ENCODE measurements at places on chromosomes 12 and 14.

DNA sequence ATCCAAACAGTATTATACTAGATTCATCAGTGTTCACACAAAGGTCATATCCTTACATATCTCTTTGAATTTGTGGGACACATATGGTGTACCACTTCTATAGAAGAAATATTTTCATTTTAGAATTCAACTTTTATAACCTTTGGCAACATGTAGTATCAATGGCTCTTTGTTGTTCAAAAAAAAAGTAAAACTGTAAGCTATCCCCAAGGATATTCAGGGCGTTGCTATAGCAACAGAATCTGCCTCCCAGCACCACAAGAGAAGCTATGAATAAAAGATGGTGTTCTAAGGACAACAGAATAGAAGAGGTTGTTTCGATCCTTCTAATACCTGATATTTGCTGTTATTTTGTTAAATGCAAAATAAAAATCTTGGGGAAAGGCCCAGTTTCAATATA lies 139.3 kb downstream of the BRMS1L start:
- DNase-seq: no peak

DNA sequence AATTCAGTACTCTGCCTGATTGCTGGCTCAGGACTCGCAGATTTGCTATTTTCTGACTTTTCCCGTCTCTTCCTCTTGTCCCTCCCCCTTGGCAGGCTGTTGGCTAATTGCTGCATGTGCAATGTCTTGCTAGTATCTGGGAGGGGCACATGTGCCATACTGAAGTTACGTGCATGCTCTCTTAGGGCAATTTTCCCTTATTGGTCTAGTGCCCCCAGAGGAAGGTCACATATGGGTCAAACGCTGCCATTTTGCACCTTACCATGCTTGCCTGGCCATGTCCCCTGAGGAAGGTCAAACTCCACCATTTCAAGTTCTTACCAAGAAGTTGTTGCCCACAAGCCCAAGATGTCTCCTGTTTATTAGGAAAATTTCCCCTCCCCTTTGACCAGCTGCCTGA lies 13.9 kb upstream of the ERC1 start:
- no peak for DNase-seq

GRCh38 chr12:32217354-32218310 lies 111.0 kb downstream of the BICD1 start:
- no peak for DNase-seq

GRCh38 chr14:32104803-32105202 lies 27.7 kb downstream of the ARHGAP5 start:
- DNase-seq: no peak

DNA sequence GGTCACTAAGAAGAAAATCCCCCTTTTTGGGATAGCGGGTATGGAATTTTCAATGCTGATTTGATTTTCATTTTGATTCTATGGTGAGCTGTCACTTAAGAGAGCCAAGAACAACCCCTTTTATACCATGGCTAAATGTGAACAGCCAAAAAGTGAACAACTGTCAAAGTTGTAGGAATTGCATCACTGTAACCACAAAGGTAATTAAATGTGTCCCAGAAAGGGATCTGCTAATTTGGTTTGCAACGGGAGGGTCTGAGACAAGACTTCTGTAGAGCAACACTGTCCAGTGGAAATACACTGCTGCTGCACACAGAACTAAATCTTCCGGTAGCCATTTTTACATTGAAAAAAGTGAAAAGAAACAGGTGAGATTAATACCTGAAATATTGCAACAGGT lies 14.6 kb downstream of the CHST11 start:
- no peak for DNase-seq

GRCh38 chr12:126210026-126210425 lies 1144.8 kb downstream of the AACS start:
- no peak for DNase-seq

DNA sequence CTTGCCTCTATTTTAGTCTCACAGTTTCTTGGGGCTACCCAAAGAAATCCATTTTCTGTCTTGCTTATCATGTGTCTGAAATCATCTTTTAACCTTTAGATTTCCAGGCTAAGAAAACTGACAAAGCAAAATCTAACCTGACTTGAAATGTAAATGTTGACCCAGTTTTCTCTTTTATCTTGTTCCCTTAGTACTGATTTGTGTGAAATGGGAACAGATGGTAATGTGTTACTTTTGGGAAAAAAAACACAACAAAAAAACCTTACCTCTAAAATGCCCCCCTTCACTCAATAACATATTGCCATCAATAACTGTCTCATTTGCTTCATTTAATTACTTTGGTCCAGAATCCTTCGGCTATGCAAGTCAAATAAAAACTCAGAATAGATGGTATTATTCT lies 383.2 kb upstream of the DCN start:
- DNase-seq: no peak

GRCh38 chr14:54475187-54475899 lies 13.4 kb downstream of the GMFB start:
- no peak for DNase-seq

GRCh38 chr14:61562321-61563161 lies 132.8 kb upstream of the HIF1A start:
- no peak for DNase-seq

- DNase-seq: no peak
Observed at GRCh38 chr14:89428173-89428523, 11.1 kb upstream of the FOXN3 start.

GRCh38 chr12:26264215-26264838 lies 69.0 kb downstream of the SSPN start:
- DNase-seq: no peak

DNA sequence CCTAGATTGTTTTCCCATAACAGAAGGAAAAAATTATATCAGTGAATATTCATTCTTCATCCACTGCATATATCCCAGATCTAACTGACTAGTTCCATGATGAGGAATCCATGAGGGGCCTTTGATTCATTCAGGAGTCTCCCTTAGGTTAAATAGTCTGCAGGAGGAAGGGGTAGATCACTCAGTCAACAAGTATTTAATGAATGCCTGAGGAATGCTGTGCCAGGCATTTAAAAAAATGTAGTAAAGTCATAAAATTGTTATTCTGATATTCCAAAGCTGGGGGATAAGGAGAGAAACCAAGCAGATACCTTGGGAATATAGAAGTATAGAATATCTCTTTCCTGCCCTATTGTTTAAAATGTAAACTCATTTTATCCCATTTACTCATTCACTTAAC lies 216.2 kb upstream of the CAND1 start:
- no peak for DNase-seq

DNA sequence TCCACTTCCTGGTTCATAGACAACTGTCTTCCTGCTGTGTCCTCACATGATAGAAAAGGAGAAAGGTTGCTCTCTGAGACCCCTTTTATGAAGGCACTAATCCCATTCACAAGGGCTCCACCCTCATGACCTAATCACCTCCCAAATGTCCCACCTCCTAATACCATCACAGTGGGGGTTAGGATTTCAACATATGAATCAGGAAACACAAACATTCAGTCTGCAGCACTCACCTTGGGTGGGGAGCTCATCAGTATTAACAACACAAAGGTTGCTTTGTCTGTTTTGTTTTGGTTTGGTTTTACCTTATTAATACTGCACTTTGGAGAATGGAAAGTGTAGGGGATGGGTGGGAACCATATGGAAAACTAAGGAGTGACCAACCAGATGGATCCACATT lies 10.5 kb upstream of the SMCO2 start:
- no peak for DNase-seq

- DNase-seq: no peak
Observed at GRCh38 chr14:97420211-97420610, 623.0 kb downstream of the VRK1 start.

DNA sequence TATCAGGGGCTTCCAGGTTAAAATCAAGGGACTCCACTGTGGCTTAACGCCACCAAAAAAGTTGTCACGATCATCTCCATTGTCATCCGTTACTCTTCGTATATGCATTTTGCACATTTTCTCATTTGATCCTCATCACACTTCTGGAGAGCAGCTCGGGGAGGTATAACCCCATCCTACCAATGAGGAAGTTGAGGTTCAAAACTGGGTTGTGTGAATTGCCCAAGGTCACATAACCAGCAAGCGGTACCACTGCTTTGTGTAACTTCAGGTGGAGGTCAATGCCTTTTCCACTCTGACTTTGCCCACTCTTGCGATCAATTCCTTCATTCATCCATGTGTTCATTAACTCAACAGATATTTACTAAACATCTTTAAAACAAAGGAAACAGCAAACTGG lies 71.1 kb upstream of the CCND2 start:
- DNase-seq: no peak

DNA sequence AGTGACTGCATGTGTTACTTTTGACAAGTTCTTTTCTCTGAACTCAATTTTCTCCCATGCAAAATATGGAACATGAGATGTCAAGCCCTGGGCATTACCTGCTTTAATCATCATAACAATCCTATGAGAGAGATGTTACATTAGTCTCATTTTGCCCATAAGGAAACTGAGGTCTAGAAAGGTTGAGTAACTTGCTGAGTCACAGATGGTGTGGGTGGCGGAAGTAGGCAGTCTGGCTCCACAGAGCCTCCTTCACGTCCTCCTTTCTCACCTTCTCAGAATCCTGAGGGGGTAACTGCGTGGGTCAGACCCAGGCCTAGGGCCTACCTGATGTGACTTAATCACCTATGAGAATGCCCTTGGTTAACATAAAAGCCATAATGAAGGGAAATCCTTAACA lies 50.7 kb downstream of the TMTC1 start:
- no peak for DNase-seq

DNA sequence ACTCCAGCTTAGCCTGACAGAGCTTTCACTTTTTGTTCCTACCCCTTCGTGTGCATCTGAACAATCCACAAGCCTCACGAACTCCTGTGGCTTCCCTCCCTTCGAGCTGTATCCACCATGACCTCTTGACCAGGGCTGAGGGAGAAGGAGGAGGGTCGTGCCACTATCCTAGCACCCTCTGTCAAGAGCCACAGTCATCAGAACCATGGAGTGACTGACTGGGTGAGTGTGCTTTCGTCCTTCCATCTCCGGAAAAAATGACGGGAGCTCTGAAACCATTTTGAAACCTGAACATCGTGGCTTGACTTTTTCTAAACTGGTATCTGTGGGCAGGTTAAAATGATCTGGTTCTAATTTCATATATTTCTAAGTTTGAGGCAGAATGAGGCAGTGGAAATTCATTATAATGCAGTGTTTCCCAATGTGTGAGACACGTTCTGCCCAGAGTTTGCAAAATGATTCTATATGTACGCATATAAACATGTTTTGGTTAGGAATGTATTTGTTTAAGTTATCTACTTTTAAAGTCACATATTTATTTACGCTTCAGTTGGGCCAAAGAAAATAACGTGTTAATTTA lies 27.0 kb downstream of the IL26 start:
- DNase-seq: no peak

DNA sequence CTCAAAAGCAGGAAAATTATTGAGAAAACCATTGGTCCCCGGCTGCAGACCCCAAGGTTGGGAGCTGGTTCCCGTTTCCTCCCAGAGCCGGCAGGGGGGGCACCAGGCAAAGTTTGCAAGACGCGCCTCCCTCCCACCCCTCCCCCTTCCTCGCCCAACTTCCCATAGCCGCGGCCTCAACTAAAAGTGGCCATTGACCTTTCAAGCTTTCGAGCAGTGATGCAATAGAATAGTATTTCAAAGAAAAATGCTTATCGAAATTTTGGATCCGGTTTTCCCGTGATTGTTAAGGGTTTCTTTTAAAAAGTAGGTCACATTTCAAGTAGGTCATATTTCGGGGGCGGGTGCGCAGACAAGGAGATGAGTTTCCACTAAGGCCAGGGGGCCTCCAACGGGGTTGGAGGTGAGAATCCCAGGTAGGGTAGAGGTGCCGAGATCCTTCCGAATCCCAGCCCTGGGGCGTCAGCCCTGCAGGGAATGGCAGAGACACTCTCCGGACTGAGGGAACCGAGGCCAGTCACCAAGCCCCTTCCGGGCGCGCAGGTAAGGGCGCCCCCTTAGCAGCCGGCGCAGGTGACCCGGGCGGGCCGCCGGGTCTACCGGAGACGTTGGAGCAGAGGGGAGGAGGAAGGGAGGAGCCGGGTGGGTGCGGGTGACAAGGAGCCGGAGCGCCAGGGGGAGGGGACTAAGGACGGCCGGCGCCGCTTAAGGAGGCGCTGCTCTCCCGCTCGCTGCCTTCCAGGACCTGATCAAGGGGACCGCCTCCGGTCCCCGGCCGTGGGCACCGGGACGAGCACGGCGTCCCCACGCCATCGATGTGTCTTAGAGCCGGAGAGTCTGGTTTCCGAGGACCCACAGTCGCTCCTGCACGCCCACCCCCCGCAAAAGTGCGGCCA lies 2.6 kb upstream of the SOCS2 start:
- DNase-seq: peak; percentile 83

- DNase-seq: no peak
Observed at GRCh38 chr12:86663173-86663572, 407.0 kb upstream of the MGAT4C start.

GRCh38 chr14:95815226-95815690 lies 61.4 kb upstream of the TUNAR start:
- no peak for DNase-seq

- no peak for DNase-seq
Observed at GRCh38 chr12:89350260-89350629, 2.1 kb downstream of the DUSP6 start.

- DNase-seq: no peak
Observed at GRCh38 chr14:96309133-96309895, 53.3 kb downstream of the BDKRB1 start.

DNA sequence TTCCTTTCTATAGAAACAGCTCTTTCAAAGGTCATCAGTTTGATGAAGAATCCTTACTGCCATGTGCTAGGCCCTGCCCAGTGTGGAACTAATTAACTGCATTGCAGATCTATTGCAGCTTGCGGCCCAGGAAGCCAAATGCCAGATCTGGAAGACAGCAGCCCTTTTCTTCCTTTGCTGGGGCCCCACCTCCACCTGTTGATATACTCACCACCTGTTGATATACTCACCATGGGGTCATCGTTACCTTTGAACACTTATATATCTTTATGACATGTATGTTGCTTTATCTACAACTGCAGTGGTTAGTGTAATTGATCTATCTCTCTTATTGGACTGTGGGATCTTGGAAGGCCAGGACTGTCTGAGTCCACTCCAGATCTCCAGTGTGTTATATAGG lies 292.5 kb downstream of the ATP23 start:
- no peak for DNase-seq

- DNase-seq: no peak
Observed at GRCh38 chr12:47017041-47017713, 62.2 kb upstream of the PCED1B start.

- DNase-seq: no peak
Observed at GRCh38 chr14:97719931-97720330, 922.7 kb downstream of the VRK1 start.

DNA sequence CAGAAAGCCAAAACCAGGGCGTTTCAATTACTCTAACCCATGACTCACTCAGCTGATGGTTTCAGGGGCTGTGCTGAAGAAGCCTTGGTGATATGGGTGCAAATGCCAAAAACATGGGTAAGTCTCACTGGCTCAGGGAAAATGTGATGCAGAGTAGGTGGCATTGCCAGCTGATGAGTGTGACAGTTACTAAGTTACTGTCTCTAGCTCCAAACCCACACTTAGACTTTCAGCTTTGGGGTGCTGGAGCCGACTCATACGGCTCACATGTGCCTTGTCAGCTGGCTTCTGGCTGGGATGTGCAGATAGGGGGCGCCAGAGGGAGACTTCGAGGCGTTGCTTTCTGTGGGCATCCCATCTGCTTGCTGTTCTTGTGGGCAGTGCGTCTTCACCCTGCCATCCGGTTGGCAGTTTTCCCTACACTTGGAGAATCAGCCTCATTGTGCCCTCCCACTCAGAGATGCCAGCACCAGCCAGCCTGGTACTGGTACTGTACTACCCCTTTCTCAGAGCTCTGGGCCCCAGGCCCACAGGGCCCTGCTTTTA lies 11.1 kb upstream of the KRT7 start:
- DNase-seq: no peak
